CD4-positive, alpha-beta T cell treated with Interleukin-6 at 100 ng/mL for 8 hours (primary cell): ENCODE measurements at places on chromosomes 7 and 10.

DNA sequence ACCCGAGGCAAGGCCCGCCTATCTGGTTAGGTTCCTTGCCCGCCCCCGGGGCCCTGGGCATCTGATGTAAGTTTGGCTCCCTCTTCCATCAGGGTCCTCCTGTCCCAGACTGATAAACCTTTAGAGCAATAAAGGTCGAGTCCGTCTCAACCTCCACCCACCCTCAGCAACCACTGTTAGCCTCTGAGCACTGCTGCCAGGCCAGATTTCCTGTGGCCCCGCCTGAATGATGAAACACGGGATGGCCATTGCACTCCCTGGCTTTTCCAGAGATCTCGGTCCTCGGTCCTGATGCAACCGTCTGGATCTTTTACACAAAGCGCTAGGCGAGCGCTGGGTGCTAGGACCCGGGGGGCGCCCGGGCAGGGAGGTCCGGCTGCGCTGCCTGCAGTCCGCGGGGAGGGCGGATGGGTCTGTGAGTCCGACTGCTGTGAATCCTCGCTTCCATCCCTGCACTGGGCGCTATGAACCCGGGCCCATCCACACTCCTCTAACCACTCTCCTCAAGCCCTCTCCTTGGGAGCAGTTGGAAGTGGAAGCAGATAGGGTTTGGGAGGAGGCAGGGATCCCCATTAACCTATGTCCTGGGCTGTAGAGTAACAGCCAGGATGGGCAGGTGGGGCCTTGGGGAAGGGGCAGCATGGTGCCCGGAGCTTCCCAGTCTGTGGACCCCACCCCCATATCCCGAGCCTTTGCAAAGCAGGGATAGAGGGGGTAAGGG, 875 bp upstream of the DDIT4 start:
- DNase-seq = no peak

- no peak for DNase-seq
Observed at GRCh38 chr10:119208553-119208940, 1.2 kb downstream of the GRK5 start.

DNA sequence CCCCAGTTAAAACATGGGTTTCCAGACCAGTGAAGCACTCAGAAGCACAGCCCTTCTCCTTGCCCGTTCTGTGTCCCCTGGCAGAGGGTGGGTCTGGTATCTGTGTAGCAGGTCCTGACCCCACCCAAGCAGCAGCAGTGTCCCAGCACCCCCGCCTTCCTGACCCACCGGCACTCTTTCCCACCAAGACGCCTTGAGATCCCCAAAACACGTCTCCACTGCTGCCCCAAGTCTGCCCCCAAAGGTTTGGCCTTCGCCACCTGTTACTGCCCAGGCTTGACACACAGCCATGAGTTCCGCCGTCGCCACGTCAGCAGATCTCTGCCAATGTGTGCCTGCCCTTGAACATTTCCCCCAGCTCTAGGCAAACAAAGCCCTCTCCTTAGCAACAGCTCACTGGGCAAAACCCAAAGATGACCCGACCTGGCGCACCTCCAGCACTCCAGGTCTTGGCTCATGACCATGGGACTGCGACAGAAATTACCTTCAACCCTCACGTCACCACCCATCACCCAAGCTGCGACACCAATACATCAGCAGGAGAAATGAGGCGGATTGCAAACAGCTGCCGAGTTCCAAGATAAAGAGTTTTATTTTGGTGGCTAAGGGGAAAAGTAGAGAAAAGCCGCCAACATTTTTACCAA, 75.6 kb downstream of the CTBP2 start:
- no peak for DNase-seq

DNA sequence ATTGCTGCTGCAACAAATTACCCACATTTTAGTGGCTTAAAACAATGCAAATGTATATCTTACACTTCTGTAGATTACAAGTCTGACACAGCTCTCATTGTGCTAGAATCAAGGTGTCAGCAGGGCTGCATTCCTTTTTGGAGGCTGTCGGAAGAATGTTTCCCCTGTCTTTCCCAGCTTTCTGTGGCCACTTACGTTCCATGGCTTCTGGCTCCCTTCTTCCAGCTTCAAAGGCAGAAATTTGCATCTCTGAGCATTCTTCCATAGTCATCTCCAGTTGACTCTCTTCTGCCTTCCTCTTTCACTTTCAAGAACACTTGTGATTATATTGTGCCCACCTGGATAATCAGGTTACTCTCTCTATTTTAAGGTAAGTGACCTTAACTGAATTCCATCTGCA, 125.3 kb downstream of the GPR158 start:
- DNase-seq = no peak

GRCh38 chr7:36865019-36865418, 140.7 kb upstream of the AOAH start:
- no peak for DNase-seq

DNA sequence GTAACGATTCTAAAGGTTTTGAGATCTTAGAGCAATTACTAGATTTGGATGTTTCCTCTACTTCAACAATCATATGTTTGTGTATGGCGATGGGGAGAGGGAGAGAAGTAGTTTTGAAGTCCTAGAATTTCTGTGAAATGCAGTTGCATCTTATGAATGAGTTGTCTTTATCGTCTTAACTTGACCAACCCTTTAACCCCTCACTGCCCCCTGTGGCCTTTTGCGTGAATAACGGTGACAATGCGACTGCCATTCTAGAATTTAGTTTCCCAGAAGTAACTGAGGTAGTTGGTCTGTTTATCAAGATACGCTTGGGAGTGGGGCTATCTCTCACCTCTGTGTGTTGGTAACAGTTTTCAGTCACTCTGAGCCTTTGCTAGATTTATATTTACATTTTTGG, 204.6 kb downstream of the HDAC9 start:
- no peak for DNase-seq

DNA sequence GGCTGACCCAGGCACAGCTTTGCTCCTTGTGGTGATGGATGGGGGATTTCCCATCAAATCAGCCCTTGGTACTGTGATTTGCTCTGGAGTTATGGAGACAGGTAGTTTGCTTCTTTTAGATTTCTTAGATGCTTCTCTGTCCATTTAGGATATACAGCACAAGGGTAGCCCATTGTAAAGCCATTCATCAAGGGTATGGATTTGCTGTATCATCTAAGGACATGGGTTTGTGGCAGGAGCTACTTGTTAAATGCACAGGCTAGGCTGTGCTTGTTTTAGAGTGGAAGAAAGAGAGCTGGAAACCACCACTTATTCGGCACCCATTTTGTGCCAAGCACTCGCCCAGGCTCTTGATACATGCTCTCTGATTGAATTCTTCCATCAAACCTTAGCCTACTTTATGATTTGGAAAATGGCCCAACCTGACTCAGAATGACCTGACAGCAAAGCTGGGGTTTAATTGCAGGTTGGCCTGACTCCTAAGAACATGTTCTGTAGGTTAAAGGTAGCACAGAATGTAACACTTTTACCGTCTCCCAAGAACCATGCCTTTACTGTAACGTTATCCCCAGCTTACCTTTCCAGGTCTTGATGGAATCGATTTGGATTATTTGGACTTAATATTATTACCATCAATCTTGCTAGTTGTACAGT, 168.0 kb downstream of the SNX10 start:
- no peak for DNase-seq

GRCh38 chr10:86286236-86287109, 80.1 kb downstream of the GRID1 start:
- no peak for DNase-seq
